Upper lobe of right lung (tissue), 1 donor: ENCODE measurements at places on chromosomes 1 and 21.

DNA sequence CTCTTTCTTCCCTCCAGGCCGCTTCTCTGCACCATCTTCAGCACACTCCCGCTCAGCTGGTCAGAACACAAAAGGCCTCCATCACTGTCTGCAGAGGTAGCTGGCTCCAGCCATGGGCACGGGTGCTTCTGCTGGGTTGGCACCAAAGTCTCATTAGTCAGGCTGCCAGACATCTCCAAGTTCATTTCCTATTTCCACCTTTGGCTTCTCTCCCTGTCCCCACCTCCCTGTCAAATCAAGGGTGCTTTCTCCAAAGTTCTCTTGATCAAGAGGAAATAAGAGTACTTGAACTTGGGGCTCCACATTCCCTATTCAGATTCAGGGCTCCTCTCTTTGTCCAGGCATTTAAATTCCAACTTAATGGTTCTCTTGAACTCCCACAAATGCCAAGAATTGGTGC lies 33.9 kb upstream of the GRIK3 start:
- DNase-seq, result no peak

DNA sequence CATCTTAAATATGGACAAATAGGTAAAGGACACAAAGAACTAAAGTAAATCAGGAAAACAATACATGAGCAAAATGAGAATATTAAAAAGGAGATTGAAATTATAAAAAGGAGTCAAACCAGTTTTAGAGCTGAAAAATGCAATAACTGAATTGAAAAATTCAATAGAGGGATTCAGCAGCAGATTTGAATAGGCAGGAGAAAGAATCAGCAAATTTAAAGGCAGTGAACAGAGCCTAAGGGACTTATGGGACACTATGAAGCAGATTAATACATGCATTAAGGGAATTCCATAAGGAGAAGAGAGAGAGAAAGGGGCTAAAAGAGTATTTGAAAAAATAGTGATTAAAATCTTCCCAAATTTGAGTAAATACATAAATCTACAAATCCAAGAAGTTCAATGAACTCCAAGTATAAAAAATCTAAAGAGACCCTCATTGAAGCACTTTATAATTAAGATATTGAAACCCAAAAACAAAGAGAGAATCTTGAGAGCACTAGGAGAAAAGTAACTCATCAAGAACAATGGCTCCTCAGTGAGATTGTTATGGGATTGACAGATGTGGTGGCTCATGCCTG lies 2.9 kb downstream of the CFAP107 start:
- DNase-seq, result no peak

GRCh38 chr1:95974586-95974985 lies 740.6 kb downstream of the RWDD3 start:
- no peak for DNase-seq

- no peak for DNase-seq
Measured at GRCh38 chr1:114088392-114089299, 65.0 kb downstream of the SYT6 start.
